ENCODE measurements at places on chromosomes 6 and 20.

- no peak for ATAC-seq
Measured at GRCh38 chr6:72624557-72625160, 2.8 kb downstream of the KCNQ5 start.

- no peak for ATAC-seq
Measured at GRCh38 chr6:125947615-125948014, 9.0 kb upstream of the HINT3 start.

DNA sequence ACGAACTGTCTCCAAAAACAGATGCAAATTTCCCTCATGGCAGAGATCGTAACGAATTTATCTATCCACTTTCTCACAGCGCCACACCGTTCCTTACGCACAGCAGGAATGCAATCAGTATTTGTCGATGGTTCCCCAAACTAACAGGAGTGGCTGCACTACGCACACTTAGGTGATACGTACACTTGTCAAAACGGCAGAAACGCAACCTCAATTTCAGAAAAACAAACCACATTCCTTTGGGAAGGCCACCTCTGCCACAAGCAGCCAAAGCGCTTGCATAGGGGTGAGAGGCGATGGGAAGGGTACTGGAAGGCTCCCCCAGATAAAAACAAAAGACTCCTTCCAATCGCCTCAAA, 638 bp downstream of the MDN1 start:
- ATAC-seq: peak; percentile 6

DNA sequence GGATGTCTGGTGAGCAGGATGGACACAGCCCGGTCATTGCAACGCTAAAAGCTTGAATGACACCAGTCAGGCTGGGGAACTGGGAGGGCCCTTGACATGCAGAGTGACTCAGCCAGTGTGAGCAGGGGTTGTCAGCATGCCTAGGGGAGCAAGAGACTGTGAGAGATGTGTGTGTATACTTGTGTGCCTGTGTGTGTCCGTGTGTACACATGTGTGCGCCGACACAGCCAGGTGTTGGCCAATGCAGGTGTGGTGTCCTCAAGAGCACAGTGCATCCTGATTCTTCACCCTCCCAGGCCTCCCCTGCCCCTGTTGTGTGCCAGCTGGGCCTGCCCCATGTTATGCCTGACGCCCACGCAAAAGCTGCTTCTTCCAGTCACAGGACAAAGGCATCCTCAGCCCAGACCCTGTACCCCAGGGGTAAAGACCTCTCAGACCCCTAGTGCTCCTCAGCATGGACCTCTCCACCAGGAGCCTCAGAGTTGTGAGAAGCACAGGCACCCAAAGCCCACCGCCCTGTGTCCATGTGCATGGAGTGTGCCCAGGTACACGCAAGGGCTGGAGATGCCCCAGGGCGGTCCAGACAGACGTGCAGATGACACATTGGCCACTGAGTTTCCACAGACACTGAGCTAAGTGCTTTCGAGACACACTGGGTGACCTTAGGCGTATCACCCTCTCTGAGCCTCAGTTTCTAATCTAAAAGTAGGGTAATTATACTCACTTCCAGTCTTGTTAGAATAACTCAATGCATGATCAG, 16.6 kb downstream of the NRSN2 start:
- peak; percentile 10 for ATAC-seq

- ATAC-seq: no peak
Measured at GRCh38 chr6:130982135-130982534, 80.9 kb downstream of the EPB41L2 start.

GRCh38 chr6:158972241-158973233, 27.5 kb downstream of the RSPH3 start:
- no peak for ATAC-seq

DNA sequence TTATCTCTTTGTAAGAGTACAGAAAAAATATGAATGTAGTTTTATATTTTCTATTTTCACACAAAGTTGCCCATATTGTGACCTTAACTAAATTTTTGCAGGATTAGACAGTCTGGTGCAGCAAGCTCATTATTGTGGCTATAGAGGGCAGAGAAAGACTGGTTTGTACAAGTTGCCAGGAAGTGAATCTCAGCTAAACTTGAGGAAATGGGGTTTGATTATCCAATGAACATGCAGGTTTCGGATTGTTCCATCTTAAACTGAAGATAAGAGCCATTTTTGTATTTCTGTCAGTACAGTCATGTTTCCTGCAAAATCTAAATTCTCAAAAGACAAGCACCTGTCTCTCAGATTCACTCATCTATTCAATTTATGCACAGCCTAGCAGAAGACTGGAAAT, 390.9 kb downstream of the MMUT start:
- no peak for ATAC-seq

- no peak for ATAC-seq
Measured at GRCh38 chr20:19725814-19726525, 32.1 kb upstream of the RIN2 start.

- ATAC-seq: peak; percentile 60
Measured at GRCh38 chr6:89281779-89282246, 33.3 kb downstream of the GABRR2 start.

DNA sequence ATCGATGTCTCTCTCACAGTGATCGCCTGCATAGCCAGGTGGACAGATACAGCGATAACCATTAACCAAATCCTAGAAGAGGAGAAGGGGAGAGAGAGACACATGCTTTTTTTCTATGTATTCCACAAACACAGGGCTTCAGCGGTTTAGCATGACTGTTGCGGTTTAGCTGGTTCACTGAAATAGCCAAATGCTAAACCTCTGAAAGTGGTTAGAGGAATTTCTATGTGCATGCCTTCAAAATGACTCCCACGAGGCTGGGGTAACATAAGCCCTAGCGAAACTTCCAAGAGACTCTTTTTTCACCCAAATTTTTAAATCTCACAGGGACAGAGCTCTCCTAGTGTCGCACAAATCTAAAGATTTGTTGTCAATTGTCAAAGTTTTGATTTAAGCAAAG, 25.1 kb downstream of the JAG1 start:
- ATAC-seq: no peak

- ATAC-seq: no peak
Measured at GRCh38 chr6:116514111-116514510, 2.7 kb downstream of the CALHM5 start.

DNA sequence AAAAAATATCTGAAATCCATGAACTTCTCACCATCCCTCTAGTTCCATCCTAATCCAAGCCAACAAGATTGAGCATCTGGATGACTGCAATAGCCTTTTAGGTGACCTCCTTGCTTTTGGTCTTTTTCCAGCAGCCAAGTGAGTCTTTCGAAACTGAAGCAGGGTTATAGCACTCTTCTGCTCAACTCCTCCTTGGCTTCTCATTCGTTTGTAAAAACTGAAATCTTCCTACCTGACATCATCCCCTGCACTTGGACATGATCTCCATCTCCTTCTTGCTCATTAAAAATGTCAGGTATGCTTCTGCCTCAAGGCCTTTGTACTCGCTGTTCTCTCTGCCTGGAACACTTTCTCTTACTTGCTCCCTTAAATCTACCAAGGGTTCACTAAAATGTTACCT, 46.0 kb downstream of the STX7 start:
- ATAC-seq: no peak

- ATAC-seq: no peak
Measured at GRCh38 chr20:17993546-17993945, 24.7 kb downstream of the MGME1 start.

- ATAC-seq: no peak
Measured at GRCh38 chr20:56626367-56627121, 2.6 kb upstream of the TFAP2C start.

DNA sequence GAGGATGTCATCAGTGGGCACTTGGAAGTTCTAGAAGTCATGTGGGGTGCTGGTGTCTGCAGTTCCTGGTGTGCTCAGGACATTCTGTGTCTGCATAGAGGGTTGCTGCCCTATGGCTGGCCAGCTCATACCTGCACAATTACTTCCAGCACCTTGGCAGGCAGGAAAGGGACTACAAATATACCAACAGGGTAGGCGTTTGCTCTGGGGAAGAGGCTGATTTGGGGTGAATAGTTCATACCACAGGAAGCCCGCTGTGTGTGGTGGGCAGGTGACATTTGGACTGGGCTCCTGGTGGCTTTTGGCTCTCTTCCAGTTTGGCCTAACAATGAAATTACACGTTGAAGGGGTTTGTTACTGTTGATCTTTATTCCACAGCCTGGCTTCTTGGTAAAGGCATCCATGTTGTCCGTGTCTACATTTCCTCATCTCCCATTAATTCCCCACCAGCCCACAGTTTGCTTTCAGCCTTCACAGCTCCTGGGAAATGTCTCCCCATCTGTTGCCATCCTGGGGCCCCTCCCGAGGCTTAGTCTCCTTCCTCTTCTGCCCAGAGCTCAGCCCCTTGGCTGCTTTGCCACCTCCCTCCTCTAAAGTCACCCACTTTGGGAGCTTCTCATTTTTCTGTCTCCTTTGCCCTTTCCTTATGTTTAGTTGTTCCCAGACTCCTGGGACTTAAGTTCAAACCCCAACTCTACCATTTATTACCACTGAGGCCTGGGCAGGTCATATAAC, 88.1 kb downstream of the RSPH3 start:
- no peak for ATAC-seq

GRCh38 chr6:75528423-75528822, 34.8 kb upstream of the FILIP1 start:
- no peak for ATAC-seq

DNA sequence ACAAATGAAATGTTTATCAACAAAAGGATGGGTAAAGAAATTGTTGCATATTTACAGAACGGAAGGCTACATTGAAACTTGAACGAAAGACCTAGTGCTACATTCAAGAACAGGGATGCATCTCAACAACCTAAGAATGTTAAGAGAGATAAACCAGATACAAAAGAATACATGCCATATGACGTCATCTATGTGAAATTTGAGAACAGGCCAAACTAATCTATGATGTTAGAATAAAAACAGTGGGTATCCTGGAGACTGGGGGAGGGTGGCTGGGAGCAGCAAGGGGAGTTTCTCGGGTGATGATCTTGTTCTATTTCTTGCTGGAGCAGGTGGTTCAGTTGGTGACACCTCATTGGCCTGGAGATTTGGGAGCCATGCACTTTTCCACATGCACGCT, 81.5 kb downstream of the SULF2 start:
- ATAC-seq: no peak

DNA sequence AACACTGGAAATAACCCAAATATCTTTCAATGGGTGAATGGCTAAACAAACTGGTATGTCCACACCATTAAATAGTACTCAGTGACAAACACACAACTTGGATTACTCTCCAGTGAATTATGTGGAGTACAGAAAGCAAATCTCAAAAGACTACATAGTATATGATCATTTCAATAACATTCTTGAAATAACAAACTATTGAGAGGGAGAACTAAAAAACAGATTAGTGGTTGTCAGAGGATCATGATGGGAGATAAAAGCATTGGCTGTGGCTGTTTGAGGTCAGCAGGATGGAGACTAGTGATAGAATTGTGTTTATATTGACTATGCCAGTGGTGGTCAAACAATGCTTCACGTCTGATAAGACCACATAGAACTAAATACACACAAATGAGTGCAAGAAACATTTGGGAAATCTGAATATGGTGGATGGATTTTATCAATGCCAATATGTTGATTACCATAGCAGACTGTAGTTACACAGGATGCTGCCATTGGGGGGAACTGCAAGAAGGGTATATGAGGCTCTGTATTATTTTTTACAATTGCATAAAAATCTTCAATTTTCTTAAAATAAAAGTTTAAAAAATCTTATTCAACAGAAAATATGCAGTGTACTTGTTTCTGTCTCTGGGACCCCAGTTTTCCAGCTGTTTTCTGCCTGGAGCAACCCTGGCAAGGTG, 242.0 kb downstream of the TBXT start:
- ATAC-seq: no peak

DNA sequence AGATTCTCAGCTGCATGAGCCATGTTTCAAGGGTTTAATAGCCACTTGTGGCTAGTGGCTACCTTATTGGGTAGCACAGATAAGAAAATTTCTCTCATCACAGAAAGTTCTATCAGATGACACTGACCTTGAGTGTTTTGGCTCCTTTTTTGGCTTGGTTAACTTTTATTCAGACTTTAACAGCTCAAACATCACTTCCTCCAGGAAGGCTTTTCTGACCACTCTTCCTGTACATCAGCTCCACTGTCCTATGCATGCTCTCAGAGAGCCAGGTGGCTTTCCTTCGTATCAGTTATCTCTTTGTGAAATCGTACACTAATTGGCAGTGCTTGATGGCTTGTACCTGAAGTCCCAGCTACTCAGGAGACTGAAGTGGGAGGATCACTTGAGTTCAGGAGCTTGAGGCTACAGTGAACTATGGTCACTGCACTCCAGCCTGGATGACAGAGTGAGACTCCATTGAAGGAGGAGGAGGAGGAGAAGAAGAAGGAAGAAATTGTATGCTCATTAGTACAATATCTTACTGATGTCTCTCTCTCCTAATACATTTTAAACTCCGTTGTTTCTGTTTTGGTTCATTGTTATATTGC, 10.7 kb downstream of the MAFB start:
- ATAC-seq: no peak

- no peak for ATAC-seq
Measured at GRCh38 chr20:57224641-57225138, 41.8 kb downstream of the BMP7 start.

DNA sequence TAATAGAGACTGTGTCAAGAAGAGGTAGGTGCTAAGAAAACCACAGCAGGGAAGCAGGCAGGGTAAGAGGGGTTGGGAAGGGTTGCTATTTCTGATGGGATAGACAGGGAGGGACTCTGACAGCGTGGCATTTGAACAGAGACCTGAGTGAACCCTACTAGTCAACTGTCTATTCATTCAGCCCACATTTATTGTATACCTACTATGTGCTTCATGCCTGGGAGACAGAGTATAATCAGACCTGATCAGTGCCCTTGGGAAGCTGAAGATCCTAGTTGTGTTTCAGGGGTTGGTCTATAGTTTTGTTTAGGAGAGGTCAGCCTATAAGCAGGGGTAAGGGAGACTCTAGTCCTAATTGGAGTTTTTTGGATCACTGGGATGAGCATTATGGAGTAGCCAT, 14.9 kb upstream of the CAPN11 start:
- no peak for ATAC-seq

DNA sequence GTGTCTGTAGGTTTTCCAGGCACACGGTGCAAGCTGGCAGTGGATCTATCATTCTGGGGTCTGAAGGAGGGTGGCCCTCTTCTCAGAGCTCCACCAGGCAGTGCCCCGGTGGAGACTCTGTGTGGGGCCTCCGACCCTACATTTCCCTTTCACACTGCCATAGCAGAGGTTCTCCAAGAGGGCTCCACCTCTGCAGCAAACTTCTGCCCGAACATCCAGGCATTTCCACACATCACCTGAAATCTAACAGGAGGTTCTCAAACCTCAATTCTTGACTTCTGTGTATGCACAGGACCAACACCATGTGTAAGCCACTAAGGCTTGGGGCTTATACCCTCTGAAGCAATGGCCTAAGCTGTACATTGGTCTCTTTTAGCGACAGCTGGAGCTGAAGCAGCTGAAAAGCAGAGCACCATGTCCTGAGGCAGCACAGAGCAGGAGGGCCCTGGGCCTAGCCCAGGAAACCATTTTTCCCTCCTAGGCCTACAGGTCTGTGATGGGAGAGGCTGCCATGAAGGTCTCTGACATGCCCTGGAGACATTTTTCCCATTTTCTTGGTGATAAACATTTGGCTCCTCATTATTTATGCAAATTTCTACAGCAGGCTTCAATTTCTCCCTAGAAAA, 253.3 kb downstream of the ERMARD start:
- ATAC-seq: no peak

Measured in activated CD4-positive, CD25-positive, alpha-beta regulatory T cell treated with anti-CD3 and anti-CD28 coated beads, Interleukin-2, amount 50 U/mL, for 24 hours (primary cell).